AG10803 (cell line): ENCODE measurements at places on chromosomes 5 and 9.

DNA sequence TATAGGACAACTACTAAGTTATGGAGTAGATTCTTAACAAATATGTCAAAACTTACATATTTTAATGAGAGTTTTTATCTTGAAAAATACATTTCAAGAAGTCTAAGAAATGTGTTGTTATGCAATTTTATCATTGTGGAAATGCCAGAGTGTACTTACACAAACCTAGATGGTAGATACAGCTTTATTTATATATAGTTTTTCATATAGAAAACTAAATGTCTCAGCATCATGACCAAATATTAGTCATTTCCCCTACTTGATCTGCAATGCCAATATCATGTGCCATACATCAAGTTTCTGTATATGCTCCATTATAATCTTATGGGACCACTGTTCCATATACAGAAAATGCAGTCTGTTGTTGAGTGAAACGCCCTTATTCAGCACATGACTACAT is 28.7 kb downstream of the CAST start:
- DNase-seq, result no peak

DNA sequence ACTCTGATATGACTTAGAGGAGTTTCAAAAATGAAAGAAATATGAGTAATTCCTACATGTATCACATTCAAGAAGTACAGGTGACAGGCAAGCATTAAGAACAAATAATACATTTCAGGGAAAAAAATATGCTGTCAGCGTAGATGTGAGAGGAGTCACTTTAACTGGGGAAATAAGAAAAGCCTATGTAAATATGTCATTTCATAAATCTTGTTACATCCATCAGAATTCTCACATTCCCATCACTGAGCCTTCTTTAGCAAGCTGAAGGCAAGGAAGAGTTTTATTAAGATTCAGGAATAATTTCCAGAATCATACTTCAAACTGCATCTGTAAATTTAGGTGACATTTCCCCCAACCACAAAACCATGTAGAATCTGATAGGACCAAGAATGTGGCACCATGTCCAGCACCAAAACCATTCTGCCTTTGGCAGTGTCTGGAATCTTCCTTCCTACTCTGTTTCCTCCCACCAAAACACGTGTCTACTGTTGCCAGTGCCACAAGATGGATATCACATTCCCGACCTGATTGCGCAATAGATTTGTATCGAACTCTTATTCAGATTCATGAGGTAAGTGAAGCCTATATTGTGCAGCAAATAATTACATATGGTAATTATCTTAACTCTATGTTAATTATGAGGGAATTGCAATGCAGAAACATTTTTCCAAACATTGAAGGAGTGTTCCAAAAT is 690.9 kb downstream of the ISL1 start:
- no peak for DNase-seq

DNA sequence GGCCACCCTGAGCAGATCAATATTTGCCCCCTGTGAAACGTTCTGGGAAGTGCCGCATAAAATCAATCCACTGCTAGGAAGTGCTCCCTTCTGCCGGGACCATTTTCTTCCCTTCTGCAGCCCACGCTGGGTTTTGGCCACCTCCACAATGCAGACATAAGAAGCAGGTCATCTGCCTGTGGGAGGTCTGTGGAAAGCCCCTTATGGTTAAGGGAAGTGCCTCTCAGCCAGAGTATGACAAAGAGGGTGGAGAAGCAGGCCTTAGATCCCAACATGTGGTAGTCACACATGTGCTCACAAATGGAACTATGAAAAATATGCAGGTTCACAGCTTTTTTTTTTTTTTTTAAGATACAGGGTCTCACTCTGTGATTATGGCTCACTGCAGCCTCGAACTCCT is 82.8 kb downstream of the SLC1A3 start:
- DNase-seq, result peak; percentile 77

GRCh38 chr5:83000922-83001321 is 76.3 kb downstream of the TMEM167A start:
- DNase-seq, result no peak

- no peak for DNase-seq
These were observed 172.6 kb upstream of the RASEF start for GRCh38 chr9:83235526-83235925.

DNA sequence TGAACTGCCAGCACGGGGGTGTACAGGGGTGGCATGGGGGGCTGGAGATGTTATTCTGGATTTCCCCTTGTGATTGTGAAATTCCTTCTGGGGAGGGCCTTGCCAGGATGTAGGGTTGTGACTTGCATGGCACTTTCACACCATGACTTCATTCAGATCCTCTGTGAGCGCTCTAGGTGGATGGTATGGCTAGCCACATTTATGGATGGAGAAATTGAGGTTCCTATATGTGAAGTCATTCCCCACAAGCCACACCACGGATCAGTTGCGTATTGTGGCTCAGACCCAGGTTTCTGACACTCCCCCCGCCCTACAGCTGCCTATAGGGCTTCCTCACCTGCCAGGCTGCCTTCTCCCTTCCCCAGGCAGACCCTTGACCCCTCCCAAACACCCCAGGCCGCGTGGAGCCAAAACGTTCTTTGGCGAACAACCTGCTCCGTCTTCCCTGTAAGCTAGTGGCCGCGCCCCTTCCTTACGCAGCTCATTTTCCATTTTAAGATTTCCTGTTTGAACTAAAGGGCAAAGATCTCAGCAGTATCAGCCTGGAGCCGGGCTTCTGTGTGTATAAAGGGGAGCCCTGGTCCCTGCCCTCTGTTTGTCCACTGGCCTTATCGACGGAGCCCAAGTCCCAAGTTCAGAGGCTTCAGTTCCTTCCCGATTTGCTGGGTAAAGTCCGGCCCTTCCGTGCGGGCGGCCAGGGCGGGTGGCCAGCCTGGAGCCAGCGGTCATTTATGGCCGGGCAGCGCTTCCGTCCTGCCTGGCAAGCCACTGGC is 97.8 kb upstream of the KLF4 start:
- DNase-seq, result no peak

GRCh38 chr9:116543731-116544400 is 143.2 kb upstream of the TRIM32 start:
- peak; percentile 90 for DNase-seq

- no peak for DNase-seq
These were observed 438.5 kb downstream of the MED10 start for GRCh38 chr5:5939759-5940370.

- DNase-seq, result peak; percentile 48
These were observed 106.0 kb downstream of the PHF2 start for GRCh38 chr9:93682155-93682968.

- DNase-seq, result peak; percentile 40
These were observed 6.7 kb upstream of the CDH6 start for GRCh38 chr5:31186672-31187267.

GRCh38 chr5:119021149-119021732 is 32.9 kb upstream of the DTWD2 start:
- no peak for DNase-seq
